ENCODE measurements at places on chromosomes 4 and X.
A peak's percentile ranks its signal among the peaks of the same experiment; 100 is the strongest.

GRCh38 chrX:70444326-70444945 lies at the start of gene DLG3:
Gene DLG3 (plus strand): TSS chrX:70444835. CDS start chrX:70445202, 367 bp downstream.
- DNase-seq: no peak

DNA sequence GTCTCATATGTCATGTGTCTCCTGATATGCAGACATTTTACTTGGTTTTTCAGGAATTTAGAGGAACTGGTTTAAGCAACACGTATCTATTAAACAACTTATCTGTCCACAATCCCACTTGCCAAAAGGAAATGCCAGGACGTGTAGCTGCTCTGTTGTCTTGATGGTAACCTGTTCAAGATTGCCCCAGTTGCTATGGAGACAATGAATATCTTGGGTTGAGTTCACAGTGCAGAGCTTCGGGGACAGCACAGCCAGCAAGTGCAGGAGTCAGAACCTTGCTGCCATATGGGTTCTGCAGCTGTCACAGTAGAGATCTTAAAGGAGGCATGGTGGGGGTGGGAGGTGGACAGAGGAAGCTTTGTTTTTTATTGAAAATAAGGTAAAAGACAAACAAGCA lies 28.7 kb upstream of the FAM9B start:
- DNase-seq: no peak

GRCh38 chrX:19792412-19792811 lies 95.0 kb downstream of the SH3KBP1 start:
- no peak for DNase-seq

DNA sequence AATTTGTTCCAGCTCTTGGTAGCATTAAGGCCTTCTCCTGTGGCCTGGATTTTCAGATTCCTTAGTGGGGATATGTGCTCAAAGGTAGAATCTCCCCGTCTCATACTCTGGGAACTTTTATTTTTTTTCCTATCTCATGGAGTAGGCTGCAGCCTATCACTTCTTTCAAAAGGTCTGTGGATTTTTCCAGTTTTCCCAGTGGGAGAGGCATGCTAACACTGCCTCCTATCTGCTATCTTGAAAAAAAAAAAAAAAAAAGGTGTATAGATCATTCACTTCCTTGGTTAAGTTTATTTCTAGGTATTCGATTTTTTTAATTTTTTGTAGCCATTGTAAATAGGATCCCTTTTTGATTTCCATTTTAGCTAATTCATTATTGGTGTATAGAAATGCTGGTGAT lies 67.1 kb downstream of the IL15 start:
- no peak for DNase-seq

DNA sequence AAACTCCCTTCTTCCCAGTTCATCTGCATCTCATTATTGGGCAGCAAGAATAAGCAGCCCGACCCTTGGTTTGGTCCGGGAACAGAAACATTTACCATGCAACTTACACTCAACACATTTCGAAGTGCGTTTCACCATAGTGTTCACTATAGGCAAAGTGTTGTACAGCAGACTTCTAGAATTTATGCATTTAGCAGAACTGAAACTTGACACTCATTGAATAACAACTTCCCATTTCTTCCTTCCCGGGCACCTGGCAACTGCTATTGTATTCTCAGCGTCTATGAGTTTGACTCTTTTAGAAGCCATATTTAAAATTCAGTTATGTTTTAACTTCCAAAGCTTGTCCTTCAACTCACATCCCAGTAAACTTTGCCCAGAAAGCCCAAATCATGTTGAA lies 840.6 kb downstream of the NLGN4X start:
- no peak for DNase-seq

DNA sequence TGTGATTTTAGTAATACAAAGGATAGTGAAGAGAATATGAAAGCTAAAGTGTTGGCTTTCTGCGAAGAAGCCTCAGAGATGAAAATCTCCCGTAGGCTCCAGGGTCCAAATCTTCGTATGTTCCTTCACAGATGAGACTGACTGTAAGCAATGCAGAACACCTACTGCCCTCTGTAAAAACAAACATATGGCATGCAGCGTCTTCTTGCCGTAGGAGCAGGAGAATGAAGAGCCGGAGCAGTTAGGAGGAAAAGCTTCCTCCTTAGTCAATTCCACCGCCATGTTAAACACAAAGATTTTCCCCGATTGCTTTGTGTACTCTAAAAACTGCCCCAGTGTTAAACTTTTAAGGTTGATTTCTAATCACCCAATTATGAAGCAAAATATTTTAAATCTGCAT lies 22.5 kb downstream of the RWDD4 start:
- peak; percentile 5 for DNase-seq

DNA sequence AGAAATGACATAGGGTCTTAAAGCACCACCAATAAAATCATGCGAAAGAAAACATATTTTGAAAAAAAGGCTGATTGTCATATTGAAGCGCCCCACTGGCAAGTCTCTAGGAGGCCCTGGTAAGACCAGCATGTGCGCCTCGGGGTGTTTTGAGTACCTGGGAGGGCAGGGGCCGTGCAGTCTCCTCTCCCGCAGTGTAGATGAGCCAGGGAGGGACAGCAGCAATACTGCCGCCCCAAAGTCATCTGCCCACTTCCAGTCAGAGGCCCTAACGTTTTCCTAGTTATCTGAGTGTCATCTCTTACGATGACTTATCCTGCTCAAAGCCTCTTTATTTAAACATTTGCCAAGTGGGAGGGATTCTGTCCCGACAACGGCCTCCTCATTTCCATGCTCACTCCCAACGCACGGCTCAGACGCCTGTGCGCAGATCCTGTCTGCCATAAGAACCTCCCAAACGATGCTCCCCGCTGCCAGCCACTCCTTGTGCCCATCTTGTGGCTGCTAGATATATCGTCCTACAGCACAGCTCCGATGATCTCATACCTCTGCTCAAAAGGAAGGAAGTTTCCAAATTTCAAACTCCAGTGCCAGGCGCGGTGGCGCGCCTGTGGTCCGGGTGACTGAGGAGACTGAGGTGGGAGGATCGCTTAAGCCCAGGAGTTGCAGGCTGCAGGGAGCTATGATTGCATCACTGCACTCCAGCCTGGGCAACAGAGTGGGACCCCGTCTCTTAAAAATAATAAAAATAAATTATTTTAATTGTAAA lies 17.2 kb upstream of the SCRG1 start:
- no peak for DNase-seq

DNA sequence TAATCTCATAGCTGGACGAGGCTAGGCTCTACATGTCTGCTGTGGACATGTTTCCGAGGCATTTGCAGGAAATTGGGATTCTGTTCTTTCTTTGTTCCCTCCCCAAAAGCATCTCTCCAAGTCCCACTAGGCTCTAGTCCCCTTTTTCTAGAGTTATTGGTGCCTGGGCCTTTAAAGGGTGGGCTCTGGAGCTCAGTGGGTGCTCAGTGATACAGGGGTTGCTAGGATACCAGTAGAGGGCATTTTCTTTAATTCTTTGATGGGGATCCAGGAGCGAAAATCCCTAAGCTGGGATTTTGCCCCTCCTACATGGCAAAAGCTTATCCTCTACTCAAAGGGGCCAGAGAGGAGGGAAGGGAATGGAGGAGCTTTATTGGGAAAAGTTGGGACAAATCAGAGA lies 34.2 kb downstream of the ARHGEF9 start:
- no peak for DNase-seq

DNA sequence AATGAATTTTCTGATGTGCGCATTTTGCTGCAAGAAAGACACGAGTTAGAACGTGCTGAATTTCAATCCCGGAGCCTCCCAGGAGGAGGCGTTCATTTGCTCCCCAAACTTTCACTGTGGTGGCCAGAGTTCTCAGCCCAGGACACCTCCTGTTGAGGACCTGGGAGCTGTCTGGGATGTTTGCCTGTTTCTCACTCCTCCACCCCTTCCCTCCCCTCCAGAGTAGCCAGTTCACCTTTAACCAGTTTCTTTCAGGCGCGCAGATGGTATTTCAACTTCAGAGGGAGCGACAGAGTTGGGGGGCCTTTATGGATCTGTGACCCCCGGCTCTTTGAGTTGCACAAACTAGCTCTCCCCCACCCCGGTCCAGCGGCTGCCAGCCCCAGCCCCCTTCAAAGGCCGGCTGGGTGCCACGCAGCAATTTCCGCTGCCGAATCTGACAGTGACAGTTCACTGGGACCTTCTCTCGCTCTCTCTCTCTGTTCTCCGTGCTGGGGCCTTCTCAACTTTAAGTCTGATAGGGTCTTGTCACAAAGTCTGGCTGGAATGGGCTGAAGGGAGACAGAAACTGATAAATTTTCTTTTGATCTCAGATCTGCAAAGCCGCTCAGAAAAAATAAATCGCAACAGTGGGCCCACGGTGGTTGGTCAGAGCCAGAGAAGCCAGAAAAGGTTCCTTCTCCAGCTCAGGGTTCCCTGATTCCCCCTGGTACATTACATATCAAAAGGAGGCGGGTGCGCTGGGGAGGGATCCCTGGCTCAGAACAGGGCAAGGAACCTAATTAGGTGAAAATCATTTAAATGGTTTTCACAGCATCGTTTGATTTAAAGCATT lies 100.0 kb upstream of the STX18 start:
- DNase-seq: no peak

- no peak for DNase-seq
Measured at GRCh38 chr4:3201718-3202702, 46.9 kb upstream of the MSANTD1 start.

GRCh38 chr4:86218746-86219473 lies 140.9 kb downstream of the MAPK10 start:
- no peak for DNase-seq

GRCh38 chr4:100424376-100424775 lies 93.4 kb downstream of the EMCN start:
- no peak for DNase-seq

- DNase-seq: no peak
Measured at GRCh38 chrX:49919617-49920016, 2.8 kb upstream of the CLCN5 start.

GRCh38 chr4:176778063-176778462 lies 14.7 kb downstream of the VEGFC start:
- no peak for DNase-seq

GRCh38 chr4:87188932-87189331 lies 31.5 kb downstream of the KLHL8 start:
- no peak for DNase-seq

- DNase-seq: no peak
Measured at GRCh38 chrX:50677789-50678188, 136.2 kb downstream of the SHROOM4 start.

- DNase-seq: no peak
Measured at GRCh38 chr4:131348263-131348662, 1800.8 kb upstream of the PCDH10 start.

GRCh38 chr4:123390846-123391456 lies 5.6 kb upstream of the SPRY1 start:
- DNase-seq: no peak

DNA sequence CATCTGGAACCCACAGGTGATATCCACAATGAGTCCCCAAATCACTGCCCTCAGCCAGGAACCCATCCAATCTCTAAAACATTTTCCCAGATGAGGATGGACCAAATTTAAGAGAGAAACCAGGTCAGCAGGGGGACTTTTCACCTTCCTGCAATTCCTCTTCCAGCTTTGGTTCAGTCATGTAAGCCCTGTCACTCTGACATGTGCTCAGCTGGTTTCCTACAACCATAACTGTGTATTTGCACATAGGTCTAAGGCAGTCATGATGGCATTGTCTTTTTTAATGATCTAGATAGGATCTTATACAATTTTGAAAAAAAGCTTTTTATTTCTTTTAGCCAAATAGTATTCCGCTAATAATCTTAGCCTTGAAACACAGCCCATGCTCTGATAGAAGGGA lies 6.5 kb downstream of the CXXC4 start:
- DNase-seq: no peak

GRCh38 chr4:123870216-123870876 lies 473.8 kb downstream of the SPRY1 start:
- no peak for DNase-seq

DNA sequence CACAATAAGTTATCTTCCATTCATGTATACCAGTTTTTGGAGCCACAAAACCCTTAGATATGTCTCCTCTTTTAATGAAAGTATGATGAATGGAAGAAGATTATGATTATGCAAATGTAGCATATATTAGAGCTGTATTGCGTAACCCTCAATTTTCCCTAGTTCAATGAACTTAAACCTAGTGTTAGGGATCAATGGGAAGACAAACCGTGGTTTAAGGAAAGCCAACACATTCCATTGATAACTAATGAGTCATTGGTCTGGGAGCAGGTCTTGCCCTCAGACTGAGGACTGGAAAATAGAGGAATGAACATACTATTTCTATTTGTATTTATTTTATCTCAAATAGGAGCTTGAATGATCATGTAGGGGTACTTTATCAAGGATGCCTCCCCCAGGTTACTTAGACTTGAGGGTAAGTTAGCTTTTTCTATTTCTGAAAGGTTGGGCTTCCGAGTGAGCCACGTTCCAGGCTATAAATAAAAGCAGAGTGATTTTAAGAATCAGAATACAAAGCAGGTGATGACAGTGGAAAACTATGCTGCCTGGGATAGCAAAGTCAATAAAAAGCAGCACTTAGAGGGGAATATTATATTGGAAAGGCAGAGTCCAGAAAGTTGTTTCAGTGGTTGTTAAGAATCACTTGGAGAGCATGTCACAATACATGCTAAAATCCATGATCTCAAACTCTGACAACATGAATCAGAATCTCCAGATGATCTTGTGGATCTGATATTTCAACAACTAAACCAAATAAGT lies 356.0 kb downstream of the ADAM29 start:
- no peak for DNase-seq

- DNase-seq: no peak
Measured at GRCh38 chrX:66004928-66005829, 34.7 kb downstream of the VSIG4 start.

- no peak for DNase-seq
Measured at GRCh38 chr4:84778041-84778440, 188.4 kb downstream of the WDFY3 start.

- no peak for DNase-seq
Measured at GRCh38 chr4:87498446-87498900, 30.7 kb downstream of the SPARCL1 start.

GRCh38 chr4:155572106-155572703 lies 94.4 kb upstream of the GUCY1A1 start:
- no peak for DNase-seq

DNA sequence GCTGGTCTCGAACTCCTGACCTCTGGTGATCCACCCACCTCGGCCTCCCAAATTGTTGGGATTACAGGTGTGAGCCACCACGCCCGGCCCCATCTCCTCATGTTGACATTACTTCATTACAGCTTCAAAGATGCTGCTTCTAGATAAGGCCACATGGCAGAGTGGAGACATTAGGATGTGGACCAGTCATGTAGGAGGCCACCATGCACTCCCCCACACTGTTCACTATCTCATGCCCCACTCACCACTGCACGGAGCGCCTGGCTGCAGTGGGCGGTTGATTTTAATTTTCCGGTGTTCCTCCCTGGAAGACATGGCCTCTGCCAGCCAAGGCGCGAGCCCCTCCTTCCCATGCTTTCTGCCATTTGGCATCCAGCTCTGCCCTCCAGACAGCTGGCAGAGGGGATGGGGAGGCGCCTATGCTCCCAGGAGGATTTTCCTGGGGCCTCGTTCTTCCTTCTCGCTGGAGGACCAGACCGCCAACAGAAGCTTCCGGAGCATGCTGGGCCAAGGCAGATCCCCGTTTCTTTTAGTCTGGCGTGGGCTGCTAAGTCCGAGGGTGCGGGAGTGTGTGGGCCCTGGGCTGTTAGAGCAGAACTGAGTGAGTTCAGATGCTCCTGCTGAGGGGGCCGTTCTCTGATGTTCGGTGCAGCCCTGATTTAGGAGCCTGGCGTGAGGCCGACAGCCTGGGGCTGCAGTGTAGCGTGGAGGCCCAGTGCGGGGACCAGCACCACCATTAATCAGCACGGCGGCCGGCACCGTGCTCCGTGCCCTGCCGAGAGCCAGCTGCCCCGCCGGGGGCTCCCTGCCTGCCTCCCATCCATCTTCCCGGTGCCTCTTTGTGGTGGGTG lies 93.1 kb downstream of the SORCS2 start:
- no peak for DNase-seq

GRCh38 chr4:128810871-128811570 lies 1.5 kb downstream of the JADE1 start:
- DNase-seq: peak; percentile 70

All from NCI-H774 (cell line).